ENCODE measurements at places on chromosomes 7 and 10. TPM values are rescaled to one million over a fixed set of nuclear protein-coding genes. Genes with fewer than 3 reads are reported as not detected.

WNT16 gene
- total RNA-seq = 0.13 TPM

- H3K4me1 ChIP-seq = peaks cover 25% of the 10 kb centered on the region
- no peak overlapping the region for H3K4me3 ChIP-seq
- DNase-seq = no peak
Measured at GRCh38 chr10:132451506-132452215, 54.7 kb downstream of the PWWP2B start.

DNA sequence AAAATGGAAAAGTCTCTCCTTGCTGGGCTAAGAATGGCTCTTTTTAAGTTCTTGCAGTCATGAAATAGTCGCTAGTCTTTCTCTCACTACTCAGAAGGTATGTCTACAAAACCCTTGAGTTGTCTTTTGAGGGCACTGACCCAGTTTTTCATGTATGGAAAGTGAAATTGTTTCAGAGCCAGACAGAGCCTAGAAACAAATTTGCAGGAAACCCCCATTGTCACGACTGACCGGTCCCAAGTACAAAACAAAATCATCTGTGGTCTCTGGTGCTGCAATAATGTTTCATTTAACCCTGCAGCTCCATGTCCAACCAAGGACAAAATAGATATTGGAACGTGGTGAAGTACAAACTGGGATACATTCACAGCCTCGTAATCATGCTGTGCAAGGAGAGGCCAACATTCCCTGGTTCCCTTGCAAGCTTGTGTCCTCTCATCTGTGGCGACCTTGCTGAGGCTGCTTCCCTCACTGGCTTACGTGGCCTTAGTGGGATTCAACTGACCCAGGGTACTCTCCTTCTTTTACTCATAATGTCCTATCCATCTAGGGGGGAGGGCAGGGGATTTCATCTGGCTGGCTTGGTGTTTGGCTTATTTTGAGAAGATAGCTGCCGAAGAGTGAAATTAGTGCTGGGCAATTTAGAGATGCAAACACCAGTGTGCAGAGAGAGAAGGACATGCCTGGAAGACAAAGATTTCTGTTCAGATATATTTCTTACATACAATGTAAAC is 172.5 kb downstream of the IPMK start:
- H3K27me3 ChIP-seq = no peaks in the 10 kb centered on the region
- no peaks in the 10 kb centered on the region for H3K4me1 ChIP-seq
- H3K27ac ChIP-seq = no peak overlapping the region
- DNase-seq = no peak
- H3K36me3 ChIP-seq = no peaks in the 10 kb centered on the region

GRCh38 chr7:22833957-22834356 is 11.3 kb upstream of the TOMM7 start:
- no peaks in the 10 kb centered on the region for H3K36me3 ChIP-seq
- no peak overlapping the region for H3K4me3 ChIP-seq
- no peaks in the 10 kb centered on the region for H3K4me1 ChIP-seq
- no peak overlapping the region for H3K27ac ChIP-seq

MBL2 gene
- 0.10 TPM for total RNA-seq

CFAP43 gene
- total RNA-seq = not detected

- no peak overlapping the region for H3K4me3 ChIP-seq
- H3K27me3 ChIP-seq = no peaks in the 10 kb centered on the region
- DNase-seq = no peak
- H3K36me3 ChIP-seq = no peaks in the 10 kb centered on the region
- no peak overlapping the region for H3K27ac ChIP-seq
Measured at GRCh38 chr7:104150470-104150869, 57.3 kb downstream of the ORC5 start.

DNA sequence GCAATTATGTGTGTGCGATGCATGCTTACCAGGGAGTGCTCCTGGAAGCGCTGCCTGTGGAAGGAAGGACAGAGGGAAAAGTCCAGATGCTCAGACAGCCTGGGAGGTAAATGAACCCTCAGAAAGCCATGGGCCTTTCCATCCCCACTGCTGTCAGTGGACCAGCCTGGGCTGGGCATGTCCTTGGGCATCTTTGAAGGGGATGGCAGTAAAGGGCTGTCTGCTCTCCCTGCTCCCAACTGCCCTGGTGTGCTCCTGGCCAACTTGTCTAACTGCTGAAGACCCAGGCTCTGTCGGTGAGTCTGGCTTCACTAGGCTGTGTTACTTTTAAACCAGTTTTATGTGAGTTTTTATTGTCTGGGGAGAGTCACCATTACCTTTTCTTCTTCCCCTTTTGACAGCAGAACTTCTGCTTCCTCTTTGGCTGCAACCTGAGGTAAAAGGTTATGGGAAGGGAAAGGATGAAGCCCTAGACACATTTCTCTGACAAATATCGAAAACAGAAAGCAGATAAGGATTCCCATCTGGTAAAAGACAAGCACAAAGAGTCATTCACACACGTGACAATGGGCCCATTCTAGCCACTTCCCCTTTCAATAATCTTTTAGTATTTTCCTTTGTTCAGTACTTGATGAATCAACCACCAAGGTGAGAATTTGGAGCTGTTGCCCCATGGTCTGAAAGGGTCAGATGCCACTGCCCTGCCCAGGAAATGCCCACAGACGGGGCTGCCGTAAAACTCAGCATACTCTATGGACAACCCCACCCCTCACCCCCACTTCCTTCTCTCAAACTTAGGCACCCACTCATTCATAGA is 27.6 kb upstream of the PIK3AP1 start:
- H3K4me1 ChIP-seq = peaks cover 3% of the 10 kb centered on the region
- H3K36me3 ChIP-seq = no peaks in the 10 kb centered on the region
- H3K4me3 ChIP-seq = no peak overlapping the region
- H3K27ac ChIP-seq = no peak overlapping the region

DNA sequence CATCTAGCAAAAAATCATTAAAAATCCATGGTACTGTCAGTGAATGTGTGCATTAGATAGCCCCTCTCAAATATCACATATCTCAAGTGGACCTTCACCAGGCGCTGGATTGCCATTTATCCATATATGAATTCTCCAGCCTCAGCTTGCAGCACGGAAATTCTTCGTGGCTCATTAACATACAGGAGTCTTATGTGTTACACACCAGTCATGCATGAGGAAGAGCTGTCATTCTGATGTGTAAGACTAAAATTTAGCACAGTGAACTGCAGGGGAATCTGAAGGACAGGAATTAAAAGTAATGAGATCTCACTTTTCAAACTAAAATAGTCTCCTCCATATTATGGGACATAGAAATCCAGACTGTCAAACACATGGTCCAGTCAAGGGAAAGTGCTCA is 542.4 kb upstream of the DPP6 start:
- no peaks in the 10 kb centered on the region for H3K36me3 ChIP-seq
- no peak overlapping the region for H3K27ac ChIP-seq
- DNase-seq = no peak
- no peak overlapping the region for H3K4me3 ChIP-seq
- H3K4me1 ChIP-seq = no peaks in the 10 kb centered on the region

ATOH7 gene
- not detected for total RNA-seq

DNA sequence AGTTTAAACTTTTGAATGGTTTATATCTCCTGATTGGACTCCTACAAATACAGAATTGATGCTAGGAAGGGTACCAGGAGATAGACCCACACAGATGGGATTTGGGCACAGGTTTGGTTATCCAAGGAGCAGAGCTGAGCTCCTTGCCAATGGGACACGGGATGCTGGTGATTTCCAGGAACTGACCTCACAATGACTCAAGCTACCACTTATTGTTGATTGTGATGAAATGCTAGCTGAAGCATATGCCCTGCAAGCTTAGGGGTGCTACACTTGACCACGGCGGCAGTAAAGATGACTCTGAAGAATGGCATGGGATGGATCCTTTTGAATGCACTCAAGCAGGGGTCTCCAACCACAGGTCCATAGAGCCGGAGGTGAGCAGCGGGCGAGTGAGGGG is 45.5 kb upstream of the VKORC1L1 start:
- no peaks in the 10 kb centered on the region for H3K27me3 ChIP-seq
- no peak overlapping the region for H3K4me3 ChIP-seq
- no peak overlapping the region for H3K27ac ChIP-seq
- H3K36me3 ChIP-seq = no peaks in the 10 kb centered on the region
- H3K4me1 ChIP-seq = no peaks in the 10 kb centered on the region

CFAP46 gene
- not detected for total RNA-seq

BCCIP gene
- 34.0 TPM for total RNA-seq

GRCh38 chr7:124032369-124033094 is at the start of gene TMEM229A:
TMEM229A (minus strand) TSS chr7:124033067; CDS start chr7:124033003, 64 bp downstream.
- no peak within 1 kb of the TSS for H3K4me3 ChIP-seq
- H3K27ac ChIP-seq = no peak within 1 kb of the TSS
- H3K27me3 ChIP-seq = peaks cover 21% of the 10 kb centered on the region
- H3K36me3 ChIP-seq = no peaks in the 10 kb centered on the region

GRCh38 chr7:107826451-107826850 is 23.4 kb upstream of the SLC26A3 start:
- H3K4me1 ChIP-seq = no peaks in the 10 kb centered on the region
- DNase-seq = no peak
- no peak overlapping the region for H3K27ac ChIP-seq
- H3K27me3 ChIP-seq = no peaks in the 10 kb centered on the region

DNA sequence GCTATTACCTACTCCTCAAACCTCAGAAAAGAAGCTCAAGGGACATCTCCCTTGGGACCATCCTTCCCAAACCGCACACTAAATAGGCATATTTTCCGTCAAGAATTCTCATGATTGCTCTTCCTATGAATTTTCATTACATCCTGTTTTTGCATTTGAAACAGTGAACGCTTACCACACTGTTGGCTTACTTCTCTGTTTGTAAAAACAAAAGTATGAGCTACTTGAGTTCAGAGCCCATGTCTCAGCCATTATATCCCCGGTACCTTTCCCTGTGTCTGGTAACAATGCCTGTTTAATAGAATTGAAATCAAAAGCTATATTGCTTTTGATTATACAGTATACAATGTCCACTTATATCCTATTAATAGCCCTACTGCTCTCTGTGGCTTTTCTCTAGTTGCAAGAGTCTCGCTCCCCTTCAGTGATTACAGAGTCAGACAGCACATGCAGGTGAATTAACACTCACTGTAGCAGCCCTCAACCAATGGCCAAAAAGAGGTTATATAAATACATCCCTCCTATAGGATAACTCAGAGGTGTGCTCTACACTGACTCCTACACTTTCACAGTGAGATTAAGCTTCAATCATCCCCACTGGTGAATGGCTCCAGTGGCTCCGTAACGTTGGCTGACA is 264.4 kb downstream of the SORCS1 start:
- no peaks in the 10 kb centered on the region for H3K36me3 ChIP-seq
- H3K4me3 ChIP-seq = no peak overlapping the region
- DNase-seq = no peak
- H3K4me1 ChIP-seq = no peaks in the 10 kb centered on the region
- H3K27ac ChIP-seq = no peak overlapping the region
- H3K27me3 ChIP-seq = no peaks in the 10 kb centered on the region

DNA sequence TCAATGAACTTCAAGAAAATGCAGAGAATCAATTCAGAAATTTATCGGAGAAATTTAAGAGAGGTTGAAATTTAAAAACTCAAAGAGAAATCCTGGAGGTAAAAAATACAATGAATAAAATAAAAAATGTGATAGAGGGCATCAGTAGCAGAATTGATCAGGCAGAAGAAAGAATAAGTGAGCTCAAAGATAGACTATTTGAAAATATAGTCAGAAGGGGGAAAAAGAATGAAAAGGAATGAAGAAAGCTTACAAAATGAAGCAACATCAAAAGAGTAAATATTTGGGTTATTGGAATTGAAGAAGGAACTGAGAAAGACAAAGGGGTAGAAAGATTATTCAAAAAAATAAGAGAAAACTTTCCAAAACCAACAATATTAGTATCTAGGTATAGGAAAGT is 291.4 kb downstream of the SH2D4B start:
- DNase-seq = no peak
- H3K36me3 ChIP-seq = no peaks in the 10 kb centered on the region
- H3K27me3 ChIP-seq = no peaks in the 10 kb centered on the region
- no peak overlapping the region for H3K27ac ChIP-seq
- no peaks in the 10 kb centered on the region for H3K4me1 ChIP-seq

DNA sequence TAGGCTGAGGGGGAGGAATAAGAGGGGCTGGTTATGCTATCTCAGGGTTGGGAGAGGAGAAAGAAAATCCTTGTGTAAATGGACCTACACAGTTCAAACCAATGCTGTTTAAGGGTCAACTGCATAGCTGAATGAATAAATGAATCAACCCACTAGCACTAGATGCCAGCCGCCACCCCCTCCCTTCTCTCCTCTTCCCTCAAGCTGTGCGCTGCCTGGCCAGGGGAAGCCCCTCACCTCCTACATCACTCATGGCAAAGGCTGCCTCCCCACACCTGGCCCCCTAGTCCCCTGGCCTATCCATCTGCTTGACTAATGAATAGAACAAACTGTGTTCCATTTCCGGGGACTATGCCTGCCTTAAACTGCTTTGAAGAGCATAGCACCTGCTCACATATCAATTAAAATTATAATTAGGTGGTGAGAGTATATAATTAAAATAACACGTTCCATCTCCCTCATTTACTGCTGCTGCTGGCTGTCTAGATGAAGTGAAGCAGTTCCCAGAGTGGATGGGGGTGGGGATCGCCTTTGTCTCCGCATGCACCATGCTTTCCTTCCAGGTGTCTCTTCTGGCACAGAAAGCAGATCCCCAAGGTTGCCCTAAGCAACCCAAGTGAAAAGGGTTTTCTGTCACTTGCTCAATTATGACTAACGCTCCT is 32.6 kb downstream of the GRID1 start:
- H3K4me3 ChIP-seq = no peak overlapping the region
- no peak overlapping the region for H3K27ac ChIP-seq
- DNase-seq = no peak
- no peaks in the 10 kb centered on the region for H3K27me3 ChIP-seq
- H3K36me3 ChIP-seq = no peaks in the 10 kb centered on the region

- no peak for DNase-seq
Measured at GRCh38 chr7:112370436-112370835, 79.8 kb upstream of the IFRD1 start.

DNA sequence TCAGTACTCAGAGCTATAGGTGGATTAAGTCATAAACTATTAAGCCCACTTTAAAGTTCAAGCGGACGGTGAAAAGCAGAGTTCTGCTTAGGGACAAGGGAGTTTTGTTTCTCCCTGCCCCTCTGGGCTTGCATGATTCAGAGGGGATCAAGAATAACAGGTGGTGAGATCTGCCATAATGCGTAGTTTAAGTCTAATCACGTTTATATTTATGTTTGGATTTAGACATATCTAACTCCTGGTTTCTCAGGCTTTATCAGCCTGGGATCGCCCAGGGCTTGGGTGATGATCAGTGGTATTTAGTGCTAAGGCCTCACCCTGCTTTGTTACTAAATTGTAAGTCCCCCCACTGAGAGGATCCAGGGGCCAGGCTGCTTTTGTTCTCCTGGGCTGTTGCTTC is 335.4 kb upstream of the NRP1 start:
- H3K4me1 ChIP-seq = peaks cover 2% of the 10 kb centered on the region
- H3K27ac ChIP-seq = no peak overlapping the region
- H3K36me3 ChIP-seq = no peaks in the 10 kb centered on the region
- H3K4me3 ChIP-seq = no peak overlapping the region

DNA sequence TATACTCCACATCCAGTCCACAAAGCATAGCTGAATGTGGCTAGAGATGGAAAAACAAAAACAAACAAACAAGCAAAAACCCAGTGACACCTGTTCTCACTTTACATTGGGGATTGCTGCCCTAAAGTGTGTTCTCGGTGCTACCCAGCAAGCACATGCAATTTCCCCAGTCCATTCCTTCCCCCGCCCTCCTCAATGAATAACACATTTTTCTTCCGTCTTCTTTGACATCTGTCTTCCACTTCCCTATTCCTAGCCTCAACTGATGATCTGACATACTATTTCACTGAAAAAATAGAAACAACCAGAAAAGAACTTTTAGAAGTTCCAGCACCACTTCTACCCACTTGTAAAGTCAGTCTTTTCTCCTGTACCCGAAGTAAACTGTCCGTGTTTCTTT is 147.1 kb downstream of the MALRD1 start:
- no peaks in the 10 kb centered on the region for H3K4me1 ChIP-seq
- H3K4me3 ChIP-seq = no peak overlapping the region
- H3K36me3 ChIP-seq = no peaks in the 10 kb centered on the region
